ENCODE measurements at places on chromosomes 4 and X.

DNA sequence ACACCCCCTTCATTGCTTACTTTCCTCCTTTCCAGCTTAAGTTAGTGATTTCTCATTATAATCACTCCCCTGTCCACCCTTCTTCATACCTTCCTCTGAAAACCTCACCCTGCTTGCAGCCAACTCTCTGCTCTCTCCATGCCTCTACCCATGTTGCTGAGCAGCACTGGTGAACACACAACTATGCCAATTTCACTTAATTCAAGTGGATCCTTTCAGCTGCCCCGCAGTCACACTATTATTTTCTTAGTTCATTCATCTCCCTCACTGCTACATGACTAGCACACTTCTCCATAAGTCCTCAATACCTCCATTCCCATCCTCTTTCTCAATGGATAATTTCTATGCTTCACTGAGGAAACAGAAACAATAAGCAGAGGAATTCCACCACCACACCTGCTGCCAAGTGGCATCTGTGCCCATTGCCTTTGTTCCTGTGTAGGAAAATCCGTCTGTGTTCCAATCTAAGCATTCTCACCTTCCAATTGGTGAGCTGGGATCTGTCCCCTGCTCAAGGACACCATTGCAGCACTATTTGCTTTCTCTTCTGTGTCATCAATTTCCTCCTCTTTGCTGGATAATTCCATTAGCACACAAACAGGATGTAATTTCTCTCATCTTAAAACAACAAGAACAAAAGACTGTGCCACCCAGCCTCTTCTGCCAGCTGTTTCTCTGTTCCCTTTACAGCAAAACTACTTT lies 25.2 kb upstream of the PRSS48 start:
- DNase-seq, result no peak

GRCh38 chr4:39043861-39044363 lies 11.7 kb upstream of the TMEM156 start:
- DNase-seq, result no peak

DNA sequence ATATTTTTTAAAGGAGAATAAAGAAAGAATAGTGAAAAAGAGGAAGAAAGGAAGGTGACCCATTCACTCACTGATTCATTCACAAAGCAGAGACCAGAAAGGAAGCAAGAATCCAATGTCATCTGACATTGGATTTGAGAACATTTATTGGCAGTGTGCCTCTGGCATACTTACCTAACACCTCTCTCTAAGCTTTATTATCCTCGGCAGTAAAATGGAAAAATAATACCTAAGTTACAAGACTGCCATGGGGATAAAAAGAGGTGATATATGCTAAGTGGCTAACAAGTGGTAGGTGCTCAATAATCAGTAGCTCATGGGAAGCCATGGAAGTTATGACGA lies 41.6 kb upstream of the PPARGC1A start:
- no peak for DNase-seq

- peak; percentile 51 for DNase-seq
Observed at GRCh38 chrX:40434947-40435346, 145.8 kb upstream of the ATP6AP2 start.

GRCh38 chrX:12370497-12370986 lies 232.3 kb downstream of the FRMPD4 start:
- DNase-seq, result no peak

GRCh38 chrX:51047950-51048349 lies 137.4 kb downstream of the BMP15 start:
- no peak for DNase-seq

GRCh38 chr4:8165374-8165896 lies 6.8 kb upstream of the ABLIM2 start:
- DNase-seq, result no peak

DNA sequence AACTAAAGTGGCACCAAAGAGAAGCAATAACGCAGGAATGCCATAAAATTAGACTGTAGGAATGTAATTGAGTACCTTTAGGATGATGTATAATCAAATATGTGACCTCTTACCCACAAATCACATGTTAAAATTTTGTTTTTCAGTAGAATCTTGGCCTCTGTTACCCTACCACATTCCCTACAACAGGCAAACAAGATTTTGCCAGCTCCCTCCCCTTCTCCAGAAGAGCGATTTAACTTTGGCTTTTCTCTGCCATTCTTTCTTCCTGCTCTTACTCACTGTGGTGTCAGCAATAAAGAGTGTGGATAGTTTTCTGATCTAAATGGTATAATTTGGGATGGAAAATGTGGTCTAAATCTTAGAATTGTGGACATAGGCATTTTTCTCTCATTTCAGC lies 57.2 kb downstream of the TRIM2 start:
- no peak for DNase-seq

DNA sequence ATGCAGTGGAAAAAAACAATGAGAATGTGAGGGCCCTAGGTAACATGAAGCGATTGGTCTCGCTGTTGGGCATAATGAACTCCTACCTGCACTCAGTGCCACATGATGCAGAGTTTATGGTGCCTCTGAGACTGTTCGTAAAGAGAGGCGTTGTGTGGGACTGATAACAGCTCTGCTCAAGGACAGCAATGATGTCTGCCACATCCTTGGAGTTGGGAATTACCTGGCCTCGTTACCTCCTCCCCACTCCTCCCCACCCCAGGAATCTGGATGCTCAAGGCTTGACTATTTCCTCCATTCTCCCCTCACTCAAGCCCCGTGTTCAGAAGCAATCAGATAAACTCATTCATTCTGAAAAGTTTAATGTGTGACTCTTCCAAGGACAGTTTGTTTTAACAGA lies 148.0 kb upstream of the JADE1 start:
- DNase-seq, result no peak

- no peak for DNase-seq
Observed at GRCh38 chr4:47068986-47069385, 37.6 kb downstream of the GABRB1 start.

DNA sequence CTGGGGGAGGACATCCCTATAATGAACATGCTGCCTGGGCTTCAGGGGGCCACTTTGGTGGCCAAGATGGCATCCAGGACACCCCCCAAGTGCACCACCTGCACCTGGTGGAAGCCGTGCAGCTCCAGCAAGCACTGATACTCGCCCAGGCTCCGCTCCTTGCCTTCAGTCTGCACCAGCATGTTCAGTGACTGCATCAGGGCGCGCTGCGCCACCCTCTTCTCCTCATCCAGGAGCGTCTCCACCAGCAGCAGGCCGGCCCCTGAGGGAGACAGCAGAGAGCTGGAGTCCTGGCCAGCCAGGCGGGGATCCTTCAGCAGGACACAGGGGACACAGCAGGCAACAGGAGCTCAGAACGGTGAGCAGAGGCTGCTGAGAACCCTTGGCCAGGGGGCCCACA lies 11.3 kb upstream of the SLC25A6 start:
- DNase-seq, result no peak

GRCh38 chr4:57074744-57075143 lies 35.4 kb downstream of the IGFBP7 start:
- no peak for DNase-seq

GRCh38 chr4:183284965-183285364 lies 35.1 kb downstream of the CLDN22 start:
- DNase-seq, result no peak

DNA sequence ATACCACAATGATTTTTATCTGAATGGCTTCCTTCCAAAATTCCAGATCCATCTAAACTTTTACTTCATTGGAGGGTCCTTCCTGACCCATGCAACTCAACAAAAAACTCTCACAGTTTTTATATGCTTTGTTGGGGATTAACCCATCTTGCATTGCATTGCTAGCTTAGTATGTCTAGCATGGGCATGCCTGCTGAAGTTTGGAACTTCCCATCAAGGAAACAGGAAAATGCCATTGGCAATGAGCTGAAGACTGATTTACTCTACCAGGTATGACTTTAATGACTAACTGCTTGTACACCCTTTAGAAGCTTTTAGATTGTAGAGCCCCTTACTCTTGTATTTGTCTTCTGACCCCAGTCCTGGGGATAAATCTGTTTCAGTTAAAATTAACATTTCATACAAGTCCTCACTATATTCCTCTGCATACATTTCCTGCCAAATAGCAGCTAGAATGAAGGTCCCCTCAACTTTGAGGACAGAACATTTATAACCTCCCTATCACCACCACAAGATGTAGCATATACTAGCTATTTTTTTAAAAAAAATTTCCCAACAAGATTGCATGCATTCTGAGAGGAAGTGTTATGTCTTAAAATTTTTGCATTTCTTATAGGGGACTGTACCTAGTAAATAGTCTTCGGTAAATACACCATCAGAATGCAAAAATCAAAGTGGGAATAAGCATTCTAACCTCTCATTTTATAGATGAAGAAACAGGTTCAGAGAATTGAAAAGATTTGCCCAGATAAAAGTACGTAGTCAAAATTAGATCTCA lies 52.5 kb upstream of the ATXN3L start:
- no peak for DNase-seq

- no peak for DNase-seq
Observed at GRCh38 chr4:13982010-13982409, 354.5 kb upstream of the BOD1L1 start.

GRCh38 chr4:56115898-56116297 lies 167.2 kb downstream of the CEP135 start:
- no peak for DNase-seq

DNA sequence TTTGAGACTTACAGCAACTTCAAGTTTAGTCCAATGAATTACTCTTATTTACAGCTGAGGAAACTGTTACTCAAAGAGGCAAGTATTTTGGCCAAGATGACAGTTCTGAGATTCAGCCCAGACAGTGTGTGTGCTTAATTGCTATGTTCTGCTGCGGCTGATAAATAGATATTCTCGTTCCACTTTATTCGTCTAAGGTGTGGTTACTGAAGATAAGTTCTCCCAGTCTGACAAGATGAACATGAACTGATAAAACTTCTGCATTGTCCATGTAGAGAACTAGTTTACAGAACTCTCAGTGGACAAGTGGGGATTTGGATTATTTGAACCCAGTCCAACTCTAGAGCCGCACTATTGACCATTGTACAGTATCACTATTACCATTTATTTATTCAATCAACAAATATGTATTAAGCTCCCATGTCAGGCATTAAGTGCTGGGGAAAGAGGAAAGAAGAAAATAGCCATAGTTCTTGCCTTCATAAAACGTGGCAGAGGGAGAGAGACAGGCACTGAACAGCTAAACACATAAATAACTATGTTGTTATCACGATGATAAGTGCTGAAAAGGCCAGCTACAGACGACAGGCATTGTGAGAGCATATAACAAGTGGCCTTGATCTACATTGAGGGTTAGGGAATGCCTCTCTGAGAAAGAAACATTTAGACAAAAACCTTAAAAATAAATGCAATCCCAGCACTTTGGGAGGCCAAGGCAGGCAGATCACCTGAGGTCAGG lies 4.0 kb upstream of the DHX15 start:
- no peak for DNase-seq

DNA sequence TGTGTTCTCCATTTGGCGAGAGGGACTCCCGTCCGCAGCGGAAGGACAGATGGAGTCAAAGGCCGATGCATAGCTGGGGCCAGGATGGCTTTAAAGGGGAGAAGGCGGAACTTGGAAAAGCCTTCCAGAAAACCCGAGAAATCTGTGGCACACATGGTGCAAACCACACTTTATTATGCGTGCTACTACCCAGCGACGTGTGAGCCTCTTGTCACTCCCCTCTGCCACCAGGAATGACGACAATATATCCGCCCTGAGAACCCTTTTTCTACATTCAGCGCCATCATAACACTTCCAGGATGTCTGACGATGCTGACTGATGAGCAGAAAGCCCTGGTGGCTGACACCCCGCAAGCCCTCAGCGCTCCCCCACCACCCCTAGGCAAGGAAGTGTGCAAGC lies 689 bp upstream of the DCHS2 start:
- no peak for DNase-seq

DNA sequence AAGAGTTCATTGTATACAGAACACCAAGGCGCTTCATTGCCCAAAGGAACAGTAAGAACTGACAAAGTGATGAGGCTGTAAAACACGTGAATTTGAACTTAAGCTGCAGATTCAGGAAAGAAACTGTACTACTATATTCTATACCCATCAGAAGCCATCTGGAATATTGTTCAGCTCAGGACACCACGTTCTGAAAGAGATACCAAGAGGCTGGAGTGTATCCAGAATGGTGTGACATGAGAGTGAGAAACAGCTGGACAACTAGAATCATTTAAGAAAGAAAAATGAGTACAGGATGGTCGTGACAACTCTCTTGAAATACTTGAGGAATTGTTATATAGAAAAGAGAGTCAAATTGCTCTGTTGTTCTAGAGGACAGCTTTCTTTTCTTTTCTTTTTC lies 94.9 kb downstream of the MGST2 start:
- no peak for DNase-seq

DNA sequence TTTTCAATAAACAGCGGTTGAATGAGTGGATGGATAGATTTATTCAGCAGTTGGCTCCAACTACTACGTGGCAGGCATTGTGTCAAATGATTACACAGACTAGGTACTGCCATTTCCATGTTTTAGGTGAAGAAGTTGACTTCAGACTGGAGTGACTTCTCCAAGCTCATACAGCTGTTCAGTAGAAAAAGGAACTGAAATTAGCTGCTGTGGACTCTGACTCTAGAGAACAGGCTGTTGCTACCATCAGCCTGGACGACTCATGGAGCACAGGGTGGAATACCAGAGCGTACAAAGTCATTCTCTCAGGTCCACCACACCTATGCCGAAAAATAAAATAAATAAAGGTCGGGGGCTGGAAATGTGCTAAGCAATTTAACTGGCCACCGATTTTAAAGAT lies 45.3 kb downstream of the TENM3 start:
- DNase-seq, result no peak

DNA sequence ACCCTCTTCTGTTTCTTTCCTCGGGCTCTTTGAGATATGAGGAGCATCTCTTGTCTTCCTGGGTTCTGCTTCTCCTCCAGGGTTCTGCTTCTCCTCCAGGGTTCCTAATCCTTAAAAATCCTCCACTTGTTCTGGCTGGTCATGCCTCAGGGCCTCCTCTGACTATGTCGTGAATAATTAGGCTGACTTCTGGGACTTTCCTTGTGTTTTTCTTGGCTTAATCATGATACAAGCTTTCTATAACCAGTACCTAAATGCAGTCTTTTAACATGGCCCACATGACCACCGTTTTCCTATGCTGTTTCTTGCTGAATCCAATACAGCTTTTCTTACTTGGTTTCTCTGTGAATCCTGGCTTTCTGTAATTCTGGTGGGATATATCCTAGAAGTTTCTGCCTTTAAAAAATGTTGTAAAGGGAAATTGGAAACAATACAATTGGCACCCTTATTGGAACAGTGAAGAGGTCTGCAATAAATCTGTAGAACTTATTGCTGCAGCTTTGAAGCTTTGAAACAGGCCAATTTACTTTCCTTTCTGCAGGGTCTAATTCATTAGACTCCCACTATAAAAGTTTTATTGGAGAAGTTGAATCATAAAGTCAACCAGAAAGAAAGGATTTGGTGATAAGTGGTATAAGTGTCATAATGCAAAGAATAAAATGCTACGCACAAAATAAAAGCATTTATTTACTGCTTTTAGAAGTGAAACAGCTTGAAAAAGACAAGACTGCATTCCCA lies 213.1 kb downstream of the UGT8 start:
- peak; percentile 19 for DNase-seq

GRCh38 chr4:173990126-173990868 lies 293.2 kb downstream of the FBXO8 start:
- peak; percentile 14 for DNase-seq
